ENCODE measurements at places on chromosomes 3 and 15.

GRCh38 chr3:3675801-3676200, 123.4 kb upstream of the LRRN1 start:
- no peak for DNase-seq

- no peak for DNase-seq
Observed at GRCh38 chr15:91853948-91854638, 585 bp downstream of the SLCO3A1 start.

DNA sequence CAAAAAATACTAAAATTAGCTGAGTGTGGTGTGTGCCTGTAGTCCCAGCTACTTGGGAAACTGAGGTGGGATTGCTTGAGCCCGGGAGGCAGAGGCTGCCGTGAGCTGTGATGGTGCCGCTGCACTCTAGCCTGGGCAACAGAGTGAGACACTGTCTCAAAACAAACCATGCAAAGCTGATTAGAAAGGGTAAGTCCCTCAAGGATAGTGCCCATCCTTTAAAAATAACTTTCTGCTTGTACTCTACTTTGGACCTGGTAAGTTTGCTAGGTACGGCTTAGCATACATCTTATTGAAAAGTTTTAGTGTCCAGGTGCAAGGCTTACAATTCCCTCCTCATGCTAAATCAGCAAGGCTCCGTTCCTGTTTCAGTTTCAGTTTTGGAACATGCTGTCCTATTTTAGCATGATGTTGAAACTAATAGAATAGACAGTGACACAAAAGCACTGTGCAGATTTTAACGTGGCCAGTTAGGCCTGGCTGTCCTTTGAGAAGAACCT, 21.4 kb downstream of the FEM1B start:
- DNase-seq, result no peak

DNA sequence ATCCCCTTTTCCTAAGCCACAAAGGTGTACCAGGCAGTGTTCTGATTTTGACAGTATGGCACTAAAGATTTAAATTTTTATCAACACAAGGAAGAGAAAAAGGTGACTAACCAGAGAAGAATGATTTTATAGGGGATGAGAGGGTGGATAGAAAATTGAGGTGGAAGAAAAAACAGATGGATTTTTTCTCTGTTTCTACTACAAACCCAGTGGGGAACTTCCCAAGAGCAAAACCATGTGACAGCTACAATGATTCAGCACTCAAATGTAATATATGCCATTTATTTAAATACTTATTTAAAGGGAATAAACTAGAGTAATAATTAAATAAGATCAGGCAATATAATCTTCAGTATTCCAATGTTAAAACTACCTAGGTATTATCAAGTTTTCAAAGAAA, 11.1 kb downstream of the DCUN1D1 start:
- DNase-seq, result no peak

- DNase-seq, result no peak
Observed at GRCh38 chr3:43770426-43771103, 79.8 kb downstream of the ABHD5 start.

- DNase-seq, result no peak
Observed at GRCh38 chr3:33315826-33316225, 38.6 kb downstream of the FBXL2 start.

DNA sequence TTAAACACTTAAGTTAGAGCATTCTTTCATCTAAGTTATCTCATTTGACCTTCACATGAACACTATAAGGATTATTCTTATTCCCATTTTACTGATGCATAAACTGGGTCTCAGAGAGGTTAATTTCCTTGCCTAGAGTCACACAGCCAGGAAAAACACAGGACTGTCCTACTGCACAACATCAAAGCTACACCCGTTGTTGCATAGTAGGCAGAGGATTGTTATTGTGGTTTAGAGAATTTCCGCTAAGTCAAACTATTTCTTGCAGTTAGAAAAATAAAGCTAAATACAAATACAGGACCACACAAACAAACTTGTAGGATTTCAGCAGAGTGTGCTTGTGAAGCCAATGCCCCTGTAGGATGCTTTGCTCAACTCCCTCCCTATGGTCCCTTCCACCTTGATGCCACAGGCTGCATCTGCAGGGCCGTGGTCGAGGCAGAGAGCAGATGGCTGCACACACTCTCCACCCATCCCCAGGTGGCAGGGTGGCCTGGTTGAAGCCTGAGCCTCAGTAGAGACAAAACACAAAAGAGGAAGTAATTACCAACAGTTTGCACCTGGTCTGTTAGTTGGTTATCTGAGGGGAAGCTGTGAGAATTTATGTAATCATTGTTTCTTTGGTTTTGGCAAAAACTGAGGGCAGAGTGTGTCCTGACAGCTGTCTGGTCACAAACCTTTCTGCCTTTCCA, 41.1 kb upstream of the SKOR1 start:
- no peak for DNase-seq

- DNase-seq, result no peak
Observed at GRCh38 chr15:82851981-82852511, 42.6 kb downstream of the WHAMM start.

DNA sequence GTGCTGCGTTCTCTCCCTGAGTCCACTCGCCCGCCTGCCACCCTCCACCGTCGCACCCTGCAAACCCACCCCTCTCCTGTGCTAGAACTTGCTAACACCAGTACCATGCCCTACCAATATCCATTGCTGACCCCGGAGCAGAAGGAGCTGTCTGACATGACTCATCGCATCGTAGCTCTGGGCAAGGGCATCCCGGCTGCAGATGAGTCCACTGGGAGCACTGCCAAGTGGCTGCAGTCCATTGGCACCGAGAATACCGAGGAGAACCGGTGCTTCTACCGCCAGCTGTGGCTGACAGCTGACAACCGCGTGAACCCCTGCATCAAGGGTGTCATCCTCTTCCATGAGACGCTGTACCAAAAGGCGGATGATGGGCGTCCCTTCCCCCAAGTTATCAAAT, 4.9 kb upstream of the ALAS1 start:
- no peak for DNase-seq

- no peak for DNase-seq
Observed at GRCh38 chr15:37709669-37710068, 224.8 kb upstream of the TMCO5A start.

DNA sequence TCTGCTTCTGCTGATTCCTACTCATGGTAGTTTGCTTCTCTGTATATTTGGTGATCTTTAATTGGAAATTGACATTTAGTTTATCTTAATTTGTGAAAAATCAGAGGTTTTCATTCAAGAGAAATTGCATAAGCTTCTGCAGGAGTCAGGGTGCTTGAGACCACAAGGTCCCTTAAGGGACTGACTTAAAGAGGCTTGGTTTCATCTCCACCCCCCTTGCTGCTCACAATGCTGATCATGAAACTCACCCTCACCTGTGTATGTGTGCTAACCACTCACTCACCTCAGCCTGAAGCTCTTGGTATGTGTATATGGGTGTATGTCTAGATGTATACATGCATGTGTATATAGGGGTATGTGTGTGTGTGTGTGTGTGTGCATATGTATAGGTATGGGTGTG, 11.4 kb downstream of the PGPEP1L start:
- no peak for DNase-seq

GRCh38 chr3:52310861-52311575, 5.1 kb upstream of the DNAH1 start:
- peak; percentile 15 for DNase-seq

GRCh38 chr3:44862226-44862637, 520 bp downstream of the TMEM42 start:
- no peak for DNase-seq

- no peak for DNase-seq
Observed at GRCh38 chr3:79598594-79598993, 169.2 kb downstream of the ROBO1 start.

GRCh38 chr15:49045751-49046219, 461 bp downstream of the SECISBP2L start:
- DNase-seq, result no peak

- DNase-seq, result no peak
Observed at GRCh38 chr3:137121704-137122314, 164.0 kb downstream of the IL20RB start.

DNA sequence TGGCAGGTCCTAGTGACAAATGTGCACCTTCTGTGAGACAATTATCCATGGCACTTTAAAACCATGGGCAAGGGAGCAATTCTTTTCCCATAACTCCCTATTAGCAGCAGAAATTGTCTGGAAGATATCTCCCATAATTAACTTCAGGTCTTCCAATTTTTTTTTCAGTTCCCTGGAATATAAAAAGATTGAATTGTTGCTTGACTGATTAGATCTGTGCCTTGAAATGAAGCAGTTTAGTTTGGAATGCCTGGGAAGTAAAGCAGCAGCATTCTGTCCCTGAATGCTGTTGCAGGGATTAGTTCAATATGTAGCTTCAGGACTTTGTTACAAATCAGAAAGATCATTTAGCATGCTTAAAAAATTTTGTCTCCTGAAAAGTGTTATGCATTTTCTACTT, 137.0 kb upstream of the GOLGA6L4 start:
- DNase-seq, result no peak

DNA sequence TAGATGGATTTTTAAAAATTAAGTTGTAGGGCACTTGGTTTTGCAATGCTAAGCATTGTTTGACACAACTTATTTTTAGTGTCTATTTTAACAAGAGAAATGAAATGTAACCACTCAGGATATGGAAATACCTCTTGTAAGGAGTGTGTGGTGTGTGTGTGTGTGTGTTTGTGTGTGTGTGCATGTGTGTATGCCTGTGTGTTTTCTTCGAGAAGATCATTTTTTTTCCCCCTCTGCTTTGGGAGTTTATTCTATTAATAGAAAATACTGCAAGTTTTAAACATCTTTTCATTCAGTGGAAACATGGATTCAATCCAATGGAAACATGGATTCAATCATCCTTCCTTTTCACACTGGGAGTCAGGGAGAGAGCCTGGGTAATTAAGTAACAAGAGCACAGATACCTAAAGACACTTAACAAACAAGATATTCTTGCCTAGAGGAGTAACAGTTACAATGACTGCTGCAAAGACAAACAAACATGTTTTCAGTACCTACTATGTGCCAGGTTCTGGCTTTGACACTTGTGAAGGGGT, 567.2 kb upstream of the TBL1XR1 start:
- DNase-seq, result no peak

Measured in stimulated activated CD8-positive, alpha-beta memory T cell treated with anti-CD3 and anti-CD28 coated beads, Interleukin-4, amount 100 ng/mL, for 1 hour (primary cell).